Activated CD4-positive, CD25-positive, alpha-beta regulatory T cell treated with anti-CD3 and anti-CD28 coated beads, Interleukin-2, amount 50 U/mL, for 24 hours (primary cell): ENCODE measurements at places on chromosomes 12 and 14.

- no peak for ATAC-seq
Observed at GRCh38 chr14:66247662-66248193, 238.4 kb upstream of the CCDC196 start.

GRCh38 chr12:13435235-13435933 is 238.9 kb downstream of the EMP1 start:
- ATAC-seq: no peak

DNA sequence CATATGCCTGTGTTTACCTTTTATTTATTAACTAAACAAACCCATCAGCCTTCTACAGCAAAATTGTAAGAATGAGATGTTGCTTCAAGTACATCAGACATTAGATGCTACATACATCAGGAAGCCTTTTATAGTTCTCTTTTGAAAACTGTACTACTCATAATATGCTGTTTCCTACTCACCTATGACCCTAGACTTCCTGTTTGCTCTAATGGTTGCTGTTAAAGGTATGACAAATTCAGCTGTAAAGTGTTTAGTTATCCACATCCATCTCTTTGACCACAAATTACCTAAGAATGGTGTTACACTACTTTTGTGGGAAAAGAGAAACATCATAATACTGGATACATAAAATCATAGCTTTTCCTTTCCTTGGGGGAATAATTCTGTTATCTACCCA is 220.0 kb downstream of the RAD51B start:
- ATAC-seq: no peak

GRCh38 chr14:99908653-99909250 is 115.5 kb downstream of the EML1 start:
- ATAC-seq: no peak

DNA sequence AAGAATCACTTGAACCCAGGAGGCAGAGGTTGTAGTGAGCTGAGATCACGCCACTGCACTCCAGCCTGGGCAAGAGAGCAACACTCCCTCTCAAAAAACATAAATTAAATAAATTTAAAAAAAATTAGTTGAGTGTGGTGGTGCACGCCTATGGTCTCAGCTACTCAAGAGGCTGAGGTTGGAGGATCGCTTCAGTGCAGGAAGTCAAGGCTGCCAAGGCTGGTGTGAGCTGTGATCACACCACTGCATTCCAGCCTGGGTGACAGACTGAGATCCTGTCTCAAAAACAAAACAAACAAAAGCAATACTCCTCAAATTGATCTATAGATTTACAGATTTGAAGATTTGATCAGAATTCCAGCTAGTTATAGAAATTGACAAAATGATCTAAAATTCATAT is 92.7 kb upstream of the RESF1 start:
- no peak for ATAC-seq

DNA sequence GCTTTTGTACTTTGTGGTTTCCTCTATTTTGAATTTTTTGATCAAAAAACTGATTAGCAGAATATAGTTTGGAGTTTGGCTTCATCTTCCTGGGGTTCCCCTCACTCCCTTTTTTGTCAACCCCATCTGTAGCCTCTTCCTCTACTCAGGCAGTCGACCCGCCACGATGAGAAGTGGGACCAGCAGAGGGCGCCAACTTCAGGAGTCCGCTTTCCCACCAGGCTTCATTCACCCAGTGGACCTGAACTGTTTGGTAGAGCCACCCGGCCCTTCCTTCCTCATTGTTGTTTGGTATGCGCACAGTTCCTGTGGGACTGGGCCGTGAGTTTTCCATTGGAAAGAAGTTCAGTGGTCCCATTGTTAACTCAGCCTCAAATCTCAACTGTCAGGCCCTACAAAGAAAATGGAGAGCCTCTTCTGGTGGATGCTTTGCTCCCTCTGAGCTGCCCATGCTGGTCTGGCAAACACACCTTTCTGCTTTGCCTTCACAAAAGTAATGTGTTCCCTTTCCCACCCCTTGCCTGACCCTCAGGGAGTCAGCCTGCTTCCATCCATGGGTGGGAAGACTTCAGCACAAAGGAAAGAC is 21.7 kb downstream of the TMBIM6 start:
- peak; percentile 51 for ATAC-seq

GRCh38 chr12:85057370-85057963 is 21.3 kb downstream of the LRRIQ1 start:
- no peak for ATAC-seq

- ATAC-seq: no peak
Observed at GRCh38 chr14:66503532-66503931, 4.4 kb upstream of the GPHN start.

- no peak for ATAC-seq
Observed at GRCh38 chr14:66003082-66003730, 483.0 kb upstream of the CCDC196 start.

DNA sequence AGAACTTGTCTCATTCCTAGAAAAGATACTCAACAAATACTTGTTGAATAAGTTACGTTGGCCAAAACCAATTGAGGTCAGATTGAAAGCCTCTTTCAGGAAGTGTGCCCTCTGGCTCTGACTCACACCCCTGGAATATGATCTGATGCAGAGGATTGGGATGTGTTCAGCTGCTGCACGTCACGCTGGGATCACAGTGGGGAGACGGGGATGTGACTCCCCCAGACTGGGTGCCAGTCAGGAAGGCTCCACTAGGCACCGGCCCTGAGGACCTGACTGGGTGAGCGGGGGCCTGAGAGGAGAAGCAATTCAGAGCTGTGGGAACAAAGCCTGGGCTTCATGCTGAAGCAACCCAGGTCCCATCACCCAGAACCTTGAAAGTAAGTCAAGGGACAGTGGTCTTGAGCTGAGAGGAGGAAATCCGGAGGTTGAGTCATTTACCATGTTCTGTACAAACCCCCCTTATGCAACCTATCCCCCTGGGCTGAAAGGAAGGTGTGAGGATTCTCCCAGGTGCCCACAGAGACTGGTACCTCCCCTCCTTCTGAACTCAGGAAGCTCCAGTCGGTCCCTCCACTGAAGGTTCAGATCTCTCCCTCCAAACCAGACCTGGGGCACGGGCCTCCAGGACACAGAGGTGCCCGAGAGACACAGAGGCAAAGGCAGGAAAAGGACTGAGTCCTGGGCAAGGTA is 3.9 kb downstream of the CEBPE start:
- ATAC-seq: no peak

GRCh38 chr12:11756022-11756421 is 106.5 kb downstream of the ETV6 start:
- ATAC-seq: no peak

- ATAC-seq: no peak
Observed at GRCh38 chr12:43029971-43030370, 440.4 kb upstream of the PRICKLE1 start.

DNA sequence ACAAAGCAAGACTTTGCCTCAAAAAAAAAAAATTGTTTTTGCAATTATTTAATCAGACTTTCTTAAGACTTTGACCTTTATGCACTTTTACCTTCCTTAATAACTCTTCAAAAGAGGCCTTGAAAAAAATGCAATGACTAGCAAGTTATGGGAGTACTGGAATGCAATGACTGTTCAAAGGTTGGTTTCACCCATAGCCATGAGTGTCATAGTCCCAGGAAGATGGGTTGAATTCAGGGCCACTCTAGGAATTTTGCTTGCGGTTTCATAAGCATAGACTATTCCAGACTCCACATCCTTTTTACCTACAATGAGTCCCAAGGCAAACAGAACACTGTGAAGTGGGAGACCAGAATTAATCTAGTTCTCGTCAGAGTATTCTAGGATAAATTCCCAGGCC is 29.4 kb upstream of the DENND5B start:
- no peak for ATAC-seq

DNA sequence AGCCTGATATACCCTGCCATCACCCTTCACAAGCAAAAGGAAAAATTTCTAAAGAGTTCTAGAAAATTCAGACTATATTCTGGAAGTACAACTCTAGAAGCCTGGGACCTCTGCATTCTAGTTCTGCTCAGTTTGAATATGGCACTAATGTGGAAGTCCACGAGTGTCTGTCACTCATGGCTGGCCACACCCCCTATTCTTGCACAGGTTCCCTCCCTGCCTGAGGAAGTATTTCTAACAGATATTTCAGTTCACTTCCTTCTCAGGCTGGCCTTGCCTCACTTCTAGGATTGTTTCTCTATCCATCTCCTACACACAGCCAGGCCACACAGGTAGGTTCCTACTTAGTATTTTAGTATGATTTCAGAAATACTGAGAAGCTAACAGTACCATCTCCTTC is 67.4 kb downstream of the PHLDA1 start:
- ATAC-seq: peak; percentile 44

DNA sequence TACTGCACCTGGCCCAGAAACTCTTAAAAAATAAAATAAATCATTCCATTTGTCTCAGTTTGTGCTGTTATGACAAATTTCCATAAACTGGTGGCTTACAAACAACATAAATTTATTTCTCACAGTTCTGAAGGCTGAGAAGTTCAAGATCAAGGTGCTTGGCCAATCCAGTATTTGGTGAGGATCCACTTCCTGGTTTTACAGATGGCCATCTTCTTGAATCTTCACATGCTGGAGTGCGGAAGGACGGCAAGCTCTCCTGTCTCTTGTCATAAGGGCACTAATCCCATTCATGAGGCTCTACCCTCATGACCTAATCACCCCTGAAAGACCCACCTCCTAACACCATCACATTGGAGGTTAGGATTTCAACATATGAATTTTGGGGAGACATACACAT is 29.9 kb upstream of the MYBPC1 start:
- ATAC-seq: no peak

- no peak for ATAC-seq
Observed at GRCh38 chr14:67270145-67270753, 29.0 kb downstream of the PALS1 start.

DNA sequence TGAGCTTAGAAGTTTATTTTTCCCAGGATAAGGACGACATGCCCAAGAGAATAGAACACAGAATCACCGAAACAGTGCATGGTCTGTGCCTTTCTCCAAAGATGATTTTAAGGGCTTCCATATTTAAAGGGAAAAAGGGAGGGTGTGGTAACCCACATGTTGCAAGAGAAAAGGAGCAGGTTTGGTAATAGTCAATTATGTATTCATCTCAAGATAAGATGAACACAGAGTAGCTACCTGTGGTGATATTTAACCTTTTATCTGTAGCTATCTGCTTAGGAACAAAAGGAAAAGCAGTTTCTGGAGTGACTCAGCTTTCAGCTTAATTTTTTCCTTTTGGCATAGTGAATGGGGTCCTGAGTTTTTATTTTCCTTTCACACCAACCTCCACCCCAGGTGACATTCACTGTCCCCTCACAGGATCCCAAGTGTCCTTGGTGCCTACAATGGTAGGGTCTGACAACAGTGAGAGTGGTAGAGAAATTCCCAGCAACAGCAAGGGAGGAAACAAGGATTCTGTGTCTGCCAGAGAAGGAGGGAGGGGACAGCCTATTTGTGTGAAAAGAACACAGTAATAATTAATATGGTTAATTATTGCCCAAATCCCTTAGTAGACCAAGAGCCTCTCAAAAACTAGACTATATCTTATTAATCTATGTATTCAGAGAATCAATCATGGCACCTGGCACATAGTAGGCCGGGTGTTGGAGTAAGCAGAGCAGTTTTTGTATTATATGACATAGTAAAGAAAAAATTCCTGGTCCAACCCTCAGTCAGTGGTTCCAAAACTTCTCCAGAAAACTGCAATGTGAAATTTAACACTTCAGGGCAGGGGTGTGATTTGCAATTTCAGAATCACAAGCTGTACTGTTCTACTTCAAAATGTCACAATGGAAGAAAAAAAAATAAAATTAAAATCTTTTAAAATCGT is 154.5 kb downstream of the PHLDA1 start:
- ATAC-seq: no peak

DNA sequence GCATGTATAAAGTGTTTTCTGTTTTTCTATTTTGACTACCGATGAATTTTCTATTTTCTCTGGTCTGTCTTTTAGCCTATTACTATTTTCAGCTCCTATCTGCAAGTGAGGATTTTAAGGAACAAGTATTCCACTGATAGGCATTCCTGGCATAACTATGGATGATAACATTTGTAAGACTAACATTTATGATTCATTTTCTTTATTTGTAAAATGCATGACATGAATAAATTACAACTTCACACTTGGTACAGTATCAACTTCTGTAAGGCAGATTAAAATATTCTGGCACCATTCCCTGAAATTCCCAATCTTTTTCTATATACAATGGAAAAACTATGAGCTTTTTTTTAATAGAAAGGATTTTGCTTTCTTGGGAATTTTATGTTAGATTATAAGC is 121.0 kb upstream of the GARIN2 start:
- no peak for ATAC-seq

- ATAC-seq: no peak
Observed at GRCh38 chr14:87252103-87252502, 740.9 kb downstream of the GALC start.

- no peak for ATAC-seq
Observed at GRCh38 chr12:102740141-102740955, 176.7 kb downstream of the PAH start.

- no peak for ATAC-seq
Observed at GRCh38 chr14:93032421-93032936, 83.2 kb downstream of the ITPK1 start.

DNA sequence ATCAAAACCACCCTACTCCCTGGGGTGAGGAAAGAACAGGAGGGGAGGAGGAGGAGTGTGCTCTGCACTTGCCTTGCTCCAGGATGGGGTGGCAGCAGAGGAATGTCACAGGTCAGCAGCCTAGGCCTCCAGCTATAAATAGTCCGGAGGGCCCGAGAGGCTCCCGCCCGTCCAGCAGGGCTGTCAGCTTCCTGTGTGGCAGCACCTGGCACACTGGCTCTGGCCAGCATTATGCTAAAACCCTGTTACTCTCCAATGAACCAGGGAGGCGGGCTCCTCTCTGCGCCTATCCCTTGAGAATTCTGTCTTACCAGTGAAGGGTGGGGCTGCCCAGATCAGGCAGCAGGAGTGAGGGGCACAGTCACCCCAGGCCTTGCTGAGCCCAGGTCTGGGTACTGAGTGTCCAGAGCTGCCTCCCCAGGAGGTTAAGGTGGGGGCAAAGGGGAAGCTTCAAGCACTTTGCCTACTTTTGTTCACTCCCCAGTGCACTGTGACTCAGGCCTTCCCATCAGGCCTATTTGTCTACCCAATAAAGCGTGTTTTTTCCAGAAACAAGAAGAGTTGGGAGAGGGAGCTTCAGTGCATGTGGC is 1.2 kb upstream of the COX14 start:
- ATAC-seq: no peak

DNA sequence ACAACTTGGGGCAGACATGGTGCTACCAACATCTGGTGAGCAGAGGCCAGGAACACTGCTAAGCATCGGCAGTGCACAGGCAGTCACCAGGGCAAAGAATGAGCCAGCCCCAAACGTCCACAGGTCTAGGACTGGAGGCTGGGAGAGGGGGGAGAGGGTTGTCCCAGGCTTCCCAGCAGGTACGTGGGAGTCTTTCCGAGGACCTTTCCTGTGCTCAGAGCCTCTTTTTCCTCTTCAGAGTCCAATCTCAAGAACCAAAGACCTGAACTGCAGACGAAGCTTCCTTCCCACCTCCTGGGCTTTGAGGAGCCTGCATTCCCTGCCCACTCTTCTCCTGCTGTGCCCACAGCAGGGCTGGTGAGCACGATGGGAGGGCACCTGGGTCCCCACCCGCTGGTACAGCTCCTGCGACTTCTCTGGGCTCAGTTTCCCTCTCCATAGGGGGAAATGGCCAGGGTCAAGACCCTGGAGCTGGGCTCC is 48.7 kb downstream of the DLK1 start:
- no peak for ATAC-seq
